ENCODE measurements at places on chromosomes 6 and 20.

DNA sequence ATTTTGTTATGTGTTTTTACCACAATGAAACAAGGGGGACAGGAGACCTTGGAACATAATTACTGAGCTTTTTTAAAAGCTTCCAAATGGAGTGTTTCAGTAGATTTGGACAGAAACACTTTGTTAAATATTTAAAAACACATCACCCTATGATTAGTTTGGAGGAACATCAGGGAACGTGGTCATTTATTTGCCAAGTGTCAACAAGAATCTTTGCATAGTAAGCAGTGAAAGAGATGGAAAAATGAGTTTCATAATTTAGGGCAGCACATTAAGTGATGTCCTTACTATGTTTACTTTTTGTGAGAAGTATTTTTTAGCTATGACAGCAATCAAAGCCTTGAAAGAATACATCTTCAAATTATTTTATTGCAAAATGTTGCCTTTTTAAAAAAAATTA is 82.6 kb downstream of the PROKR2 start:
- no peak for DNase-seq

DNA sequence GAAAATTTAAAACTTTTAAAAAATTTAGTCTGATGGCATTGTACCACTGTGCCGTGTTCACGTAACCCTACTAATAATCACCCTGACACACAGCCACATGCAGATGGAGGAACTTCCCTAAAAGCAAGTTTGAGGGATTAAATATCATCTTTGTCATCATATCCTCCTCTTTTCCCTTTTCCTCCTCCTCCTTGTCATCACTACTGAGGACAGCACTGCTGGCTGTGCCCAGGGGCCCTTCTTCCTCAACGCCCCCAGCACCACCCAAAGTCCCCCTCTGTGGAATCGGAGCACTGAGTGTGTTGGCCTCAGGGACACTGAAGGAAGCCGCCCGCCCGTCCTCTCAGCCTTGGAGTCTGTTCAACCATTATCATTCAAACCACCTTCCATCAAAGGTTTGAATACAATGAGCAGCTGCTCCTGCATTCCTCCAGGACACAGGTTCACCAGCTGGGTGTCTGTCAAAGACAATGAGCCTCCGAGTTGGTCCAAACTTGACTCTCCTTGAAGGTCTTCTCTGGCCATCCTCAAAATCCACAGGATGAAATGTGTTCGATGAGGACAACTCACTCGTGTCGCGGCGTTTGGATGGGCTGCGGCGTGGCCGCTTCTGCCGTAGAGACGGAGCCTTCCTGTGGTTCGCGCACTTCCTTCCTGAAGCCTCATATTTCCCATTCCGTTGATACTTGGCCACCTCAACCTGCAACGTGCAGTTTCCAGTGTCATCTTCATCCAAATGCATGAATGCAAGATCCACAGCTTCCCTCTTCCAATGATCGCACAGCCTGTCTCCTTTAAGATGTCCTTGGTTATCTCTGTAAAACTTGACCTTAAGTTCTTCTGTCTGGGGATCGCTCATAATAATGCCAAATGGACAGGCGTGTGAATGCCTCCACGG is 23.3 kb downstream of the NQO2 start:
- peak; percentile 19 for DNase-seq

- DNase-seq: no peak
Measured at GRCh38 chr20:63361519-63362435, 628 bp upstream of the CHRNA4 start.

DNA sequence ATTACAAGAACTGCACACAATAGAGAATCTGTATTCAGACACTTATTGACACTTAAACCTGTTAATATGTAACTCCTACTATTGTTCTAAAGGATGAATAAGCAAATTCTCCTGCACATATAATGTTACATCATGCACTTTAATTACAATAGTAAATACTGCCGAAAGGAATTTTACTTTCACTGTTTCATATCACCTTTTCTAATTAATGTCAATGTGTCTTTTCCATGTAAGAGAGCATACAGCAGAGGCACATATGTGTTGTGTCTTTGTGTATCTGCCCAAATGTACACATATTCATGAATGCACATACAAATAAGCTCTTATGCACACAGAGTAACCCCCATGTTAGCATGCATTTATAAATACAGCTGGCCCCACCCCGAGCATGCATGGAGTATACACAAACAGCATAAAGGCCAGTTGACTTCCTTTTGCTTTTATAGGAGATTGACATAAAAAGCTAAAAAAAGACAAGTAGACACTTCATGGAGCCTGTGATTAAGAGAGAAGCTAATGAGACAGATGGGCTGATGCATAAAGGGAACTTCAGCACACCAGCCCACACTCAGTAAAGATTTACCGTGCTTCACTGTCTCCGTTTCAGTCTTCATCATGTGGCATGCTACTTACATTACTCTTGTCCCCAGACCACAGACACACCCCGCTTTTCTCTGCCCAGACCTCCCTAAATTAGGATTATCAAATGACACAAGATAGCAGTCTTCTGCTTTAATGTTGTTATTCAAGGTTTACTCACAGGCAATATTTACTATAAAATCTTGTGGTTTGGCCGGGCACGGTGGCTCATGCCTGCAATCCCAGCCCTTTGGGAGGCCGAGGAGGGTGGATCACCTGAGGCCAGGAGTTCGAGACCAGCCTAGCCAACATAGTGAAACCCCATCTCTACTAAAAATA is 184.6 kb downstream of the ATXN1 start:
- no peak for DNase-seq

DNA sequence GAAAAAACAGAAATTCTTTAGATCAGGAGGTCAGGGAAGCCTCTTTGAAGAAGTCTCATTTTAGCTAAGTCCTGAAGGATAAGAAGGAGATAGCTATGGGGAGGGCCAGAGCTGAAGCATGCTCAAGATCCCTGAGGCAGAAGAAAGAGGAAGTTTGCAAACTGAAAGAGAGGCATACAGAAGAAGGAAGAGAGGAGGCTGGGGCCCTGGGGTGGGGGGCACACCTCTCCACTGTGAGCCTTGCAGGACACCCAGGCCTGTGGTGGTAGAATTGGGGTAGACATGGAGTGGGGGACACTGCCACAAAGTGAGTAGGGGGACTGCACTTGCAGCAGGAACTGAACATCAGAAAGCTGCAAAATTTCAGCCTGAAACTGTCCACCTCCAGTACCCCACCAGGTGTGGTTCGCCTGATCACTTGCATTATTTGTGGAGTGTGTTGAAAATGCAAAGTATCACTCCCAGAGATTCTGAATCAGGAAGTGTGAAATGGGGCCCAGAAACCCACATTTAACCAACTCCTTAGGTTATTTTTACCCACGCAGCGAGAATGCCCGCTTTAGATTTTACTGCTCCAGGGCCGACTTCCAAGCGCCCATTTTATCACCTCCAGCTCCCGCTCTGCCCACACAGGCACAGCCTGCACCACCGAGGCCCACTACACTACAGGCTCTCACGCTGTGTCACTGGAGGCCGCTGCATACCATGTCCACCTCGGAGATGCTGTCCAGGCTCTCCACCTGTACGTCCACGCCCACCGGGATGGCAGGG is 44.0 kb downstream of the GABRR2 start:
- no peak for DNase-seq

DNA sequence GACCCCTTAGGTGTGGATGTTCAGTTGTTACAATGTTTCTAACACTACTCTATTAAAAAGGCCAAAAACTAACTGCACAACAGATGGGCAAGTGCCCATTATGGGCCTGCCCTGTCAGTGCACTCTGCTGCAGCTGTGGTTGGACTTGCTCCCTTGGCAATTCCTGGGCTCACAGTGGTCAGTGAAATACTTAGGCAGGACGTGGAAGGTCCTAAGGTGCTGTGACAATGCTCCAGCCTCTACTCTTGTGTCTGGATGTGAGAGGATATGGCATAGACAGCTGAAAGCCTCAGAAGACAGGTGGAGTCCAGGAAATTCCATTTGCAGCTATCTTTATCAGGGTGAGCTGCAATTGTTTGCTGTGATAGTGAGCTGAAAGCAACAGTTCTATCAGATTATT is 136.5 kb upstream of the OLIG3 start:
- DNase-seq: no peak

DNA sequence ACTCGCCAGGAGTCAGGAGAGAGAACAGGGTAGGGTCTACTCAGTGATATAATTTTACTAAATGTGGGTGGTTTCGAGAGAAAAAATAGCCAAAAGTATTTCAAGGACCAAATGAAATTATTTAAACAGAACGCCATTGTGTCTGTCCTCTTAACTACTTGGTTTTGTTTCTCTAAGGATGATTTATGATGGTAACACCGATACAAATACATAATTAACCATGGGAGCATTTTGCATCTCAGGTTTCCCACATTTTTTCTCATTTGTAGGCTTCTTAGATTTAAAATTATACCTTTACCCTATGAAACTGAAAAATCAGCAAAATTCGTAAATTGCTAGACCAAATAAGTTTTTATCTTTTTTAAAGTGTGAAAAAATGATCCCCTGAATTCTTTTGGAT is 188.2 kb downstream of the ZFP64 start:
- no peak for DNase-seq

Measured in activated T-cell treated with anti-CD3 and anti-CD28 coated beads, Interleukin-2, amount 50 U/mL, for 4 hours (primary cell).